Endothelial cell (in vitro differentiated cells): ENCODE measurements at places on chromosomes 6 and 20.

DNA sequence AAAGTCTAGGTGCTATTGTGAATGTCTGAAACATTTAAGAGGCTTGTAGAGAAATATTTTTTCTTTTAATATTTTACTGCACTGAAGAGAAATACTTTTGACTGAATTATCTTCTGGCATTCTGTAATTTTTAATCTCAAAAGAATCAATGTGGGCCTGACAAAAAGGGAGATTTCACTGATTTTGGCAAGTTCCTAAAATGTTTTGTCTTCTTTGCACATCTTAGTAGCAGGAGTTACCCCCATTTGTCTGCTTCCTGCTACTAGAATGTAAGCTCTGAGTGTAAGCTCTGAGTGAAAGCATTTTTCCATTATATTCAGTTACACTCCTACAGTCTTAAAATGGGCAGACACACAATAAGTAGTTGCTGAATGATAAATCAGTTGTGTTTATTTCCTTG lies 31.1 kb downstream of the HDAC2 start:
- DNase-seq, result no peak

DNA sequence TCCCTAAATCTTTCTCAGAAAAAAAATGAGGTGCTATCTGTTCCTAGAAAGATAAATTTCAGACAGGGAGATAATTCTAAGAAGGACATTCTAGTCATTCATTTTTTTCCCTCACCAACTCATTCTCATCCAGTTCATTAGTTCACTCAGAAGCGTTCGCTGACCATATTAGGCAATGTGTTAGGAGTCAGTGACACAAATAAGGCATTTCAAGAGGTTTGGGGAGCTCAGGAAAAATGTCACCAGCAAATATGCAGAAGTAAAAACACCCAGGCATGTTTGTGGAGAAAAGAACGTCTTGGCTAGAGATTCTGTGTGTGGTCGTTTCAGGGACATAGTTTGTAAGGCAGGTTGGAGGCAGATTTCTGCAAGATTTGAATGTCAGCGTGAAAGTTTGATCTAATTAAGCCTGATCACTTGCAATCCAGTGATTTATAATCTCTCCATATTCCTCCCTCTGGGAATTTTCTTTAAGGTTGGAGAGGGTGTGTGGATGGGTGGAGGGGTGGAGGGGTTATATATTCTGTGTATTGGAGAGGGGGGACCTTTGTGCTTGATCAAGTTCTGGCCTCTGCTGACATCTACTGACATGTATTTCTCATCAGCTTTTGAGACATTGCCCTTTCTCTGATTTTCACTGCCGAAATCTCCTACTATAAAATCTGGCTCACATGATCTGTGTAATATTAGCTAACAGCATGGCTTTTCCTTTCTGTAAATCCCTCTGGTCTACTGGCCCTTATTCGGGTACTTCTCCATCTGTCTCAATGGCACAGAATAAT lies 3.6 kb downstream of the MYCT1 start:
- DNase-seq, result no peak

- no peak for DNase-seq
Measured at GRCh38 chr20:47506850-47507249, 5.2 kb downstream of the NCOA3 start.

- no peak for DNase-seq
Measured at GRCh38 chr20:50240092-50240491, 49.5 kb downstream of the CEBPB start.

- no peak for DNase-seq
Measured at GRCh38 chr6:118770112-118770788, 118.9 kb upstream of the CEP85L start.

DNA sequence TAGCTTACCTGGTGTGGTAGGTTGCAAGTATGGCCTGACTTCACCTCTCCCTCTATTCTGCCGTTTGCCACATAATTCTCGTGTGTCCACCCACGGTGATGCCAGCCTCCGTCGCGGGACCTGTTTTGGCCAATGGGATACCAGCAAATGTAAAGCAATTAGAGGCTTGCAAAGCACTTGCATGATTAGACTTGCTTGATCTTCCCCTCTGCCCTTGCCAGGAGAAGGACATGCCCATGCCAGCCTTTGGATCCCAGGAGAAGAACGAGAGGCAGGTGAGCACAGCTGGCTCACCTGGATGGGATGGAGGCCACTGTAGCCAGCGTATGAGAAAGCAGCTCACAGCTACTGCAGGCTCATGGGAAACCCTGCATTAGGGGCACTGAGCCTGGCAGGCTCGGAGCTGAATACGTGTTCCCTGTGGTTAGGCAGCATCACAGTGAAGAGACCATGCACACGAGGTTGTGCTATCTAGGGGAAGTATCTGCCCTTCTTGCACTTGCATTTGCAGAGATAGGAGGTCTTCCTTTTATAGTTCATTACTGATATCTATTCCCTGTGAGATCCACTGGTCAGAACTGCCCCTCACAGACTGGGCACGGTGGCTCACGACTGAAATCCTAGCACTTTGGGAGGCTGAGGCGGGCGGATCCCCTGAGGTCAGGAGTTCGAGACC lies 62.4 kb downstream of the TMEM242 start:
- no peak for DNase-seq

GRCh38 chr6:165571721-165572132 lies 91.3 kb downstream of the PDE10A start:
- DNase-seq, result no peak

- no peak for DNase-seq
Measured at GRCh38 chr6:89589297-89590025, 49.1 kb downstream of the LYRM2 start.

- DNase-seq, result no peak
Measured at GRCh38 chr20:11378252-11378651, 539.4 kb upstream of the BTBD3 start.

DNA sequence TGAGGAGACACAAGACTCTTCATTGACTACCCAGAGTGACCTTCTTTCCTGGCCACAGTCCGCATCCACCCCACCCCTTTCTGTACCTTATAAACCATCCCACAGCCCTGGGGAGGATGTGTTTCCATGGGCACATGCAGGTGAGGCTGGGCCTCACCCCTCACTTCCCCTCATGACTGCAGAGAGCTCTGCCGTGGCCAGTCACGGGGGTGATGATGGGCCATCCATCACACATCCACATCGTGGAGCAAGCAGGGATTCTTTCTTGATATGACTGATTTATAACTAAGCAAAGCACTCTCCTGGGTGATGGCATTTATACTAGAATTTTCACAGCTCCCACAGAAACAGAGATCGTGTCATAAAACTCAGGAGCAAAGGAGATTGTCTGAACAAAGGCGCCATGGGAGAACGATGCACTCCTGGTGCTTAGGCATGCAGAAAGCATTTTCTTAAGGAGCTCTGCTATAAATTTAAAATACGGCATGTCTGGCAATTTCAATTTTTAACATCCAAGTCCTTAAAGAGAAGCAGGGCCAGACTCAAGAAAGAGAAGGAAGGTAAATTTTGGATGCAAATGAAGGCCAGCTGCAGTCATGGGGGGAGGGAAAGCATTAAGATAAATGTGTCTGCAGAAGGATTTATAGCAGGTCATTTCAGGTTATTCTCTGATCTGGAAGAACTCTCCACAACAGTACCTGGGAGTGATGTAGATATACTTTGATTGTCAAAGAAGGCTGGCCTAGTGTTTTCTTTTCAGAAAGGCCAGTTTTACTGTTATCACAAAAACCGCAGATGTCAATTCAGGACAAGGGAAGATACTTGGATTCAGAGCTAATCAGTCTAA lies 777.0 kb downstream of the C6orf118 start:
- no peak for DNase-seq

- no peak for DNase-seq
Measured at GRCh38 chr20:62896526-62896925, 29.8 kb downstream of the DIDO1 start.

DNA sequence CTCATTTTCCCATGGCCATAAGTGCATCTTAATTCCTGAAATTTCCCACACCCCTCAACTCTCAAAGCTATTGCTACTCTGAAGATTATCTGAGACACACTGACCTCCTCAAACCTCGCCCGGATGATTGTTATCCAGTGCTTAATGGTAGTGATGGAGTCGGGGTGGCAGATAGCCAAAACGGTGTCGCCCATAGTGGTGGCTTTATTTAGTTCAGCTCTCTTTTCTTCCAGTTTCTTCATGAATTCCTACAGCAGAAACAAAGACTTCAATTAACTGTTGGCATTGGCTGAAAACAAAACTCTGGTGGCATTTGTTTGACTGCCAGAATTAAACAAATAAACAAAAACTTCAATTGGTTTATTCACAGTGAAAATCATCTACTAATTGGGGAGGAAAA lies 165.4 kb downstream of the DST start:
- no peak for DNase-seq

DNA sequence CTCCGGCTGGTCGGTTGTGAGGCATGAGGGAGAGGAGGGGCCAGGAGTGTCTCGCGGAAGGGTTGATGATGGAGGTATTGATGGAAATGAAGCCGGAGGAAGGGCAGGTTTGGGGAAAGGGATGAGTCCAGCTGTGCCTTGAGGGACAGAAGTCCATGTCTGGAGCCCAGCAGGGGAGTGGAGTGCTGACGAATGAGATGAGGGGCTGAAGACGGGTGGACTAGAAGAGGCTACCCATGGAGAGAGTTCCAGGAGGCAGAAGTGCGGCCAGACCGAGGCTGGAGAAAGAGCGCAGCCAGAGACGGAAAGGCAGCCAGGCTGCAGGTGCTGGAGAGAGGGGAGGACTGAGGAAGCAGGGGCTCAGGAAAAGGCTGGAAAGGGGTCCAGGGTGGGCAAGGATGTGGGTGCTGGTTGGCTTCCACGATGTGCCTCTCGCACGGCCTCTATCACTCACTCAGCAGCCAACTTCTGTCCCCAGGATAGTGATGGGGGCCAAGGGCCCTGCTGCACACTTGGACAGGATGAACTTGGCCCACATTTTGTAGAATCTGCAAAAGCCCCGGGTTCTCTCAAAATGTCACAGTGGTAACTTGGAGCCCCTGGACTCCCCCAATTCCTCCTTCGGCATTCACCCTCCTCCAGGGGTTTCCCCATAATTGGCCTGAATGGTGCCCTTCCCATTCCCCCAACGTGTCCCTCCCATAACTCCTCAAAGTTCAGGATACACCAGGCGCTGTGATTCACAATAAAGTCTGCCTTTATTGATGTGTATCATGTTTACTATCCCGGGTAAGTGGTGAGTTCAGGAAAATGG lies 627 bp upstream of the EIF6 start:
- DNase-seq, result no peak

DNA sequence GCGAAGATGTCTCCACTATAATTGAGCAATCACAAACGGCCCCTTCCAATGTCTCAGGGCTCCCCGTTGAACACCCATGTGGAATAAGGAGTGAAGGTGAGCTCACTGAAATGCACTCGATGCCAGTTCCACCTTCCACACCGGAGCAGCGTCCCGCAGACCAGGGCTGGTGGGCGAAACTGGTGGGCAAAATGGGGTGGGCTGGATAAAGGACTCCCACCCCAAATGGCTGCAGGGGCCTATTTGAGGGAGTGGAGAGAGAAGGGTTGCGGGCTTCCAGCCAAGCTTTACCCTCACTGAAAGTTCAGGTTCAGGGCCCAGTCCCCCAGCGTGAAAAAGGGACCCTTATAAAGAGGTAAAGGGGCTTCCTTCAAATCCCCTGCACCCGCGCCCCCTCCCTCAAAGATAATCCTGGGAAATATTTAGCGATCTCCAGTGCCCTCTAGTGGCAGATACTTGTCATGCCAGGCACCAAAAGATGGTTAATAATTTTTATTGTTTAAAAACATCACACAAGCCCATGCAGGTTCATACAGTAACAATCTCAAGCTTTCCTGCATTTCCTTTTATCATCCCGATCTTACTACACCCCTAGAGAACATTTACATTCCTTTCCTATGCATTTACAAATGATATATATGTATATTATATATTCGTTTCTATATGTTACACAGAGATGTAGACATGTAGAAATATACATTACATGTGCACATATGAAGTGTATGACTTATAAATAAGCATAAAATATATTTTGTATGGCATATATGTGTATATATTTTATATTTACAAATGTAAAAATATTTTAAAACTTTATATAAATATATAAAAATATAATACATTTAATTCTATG lies 58.2 kb upstream of the NKX2-2 start:
- DNase-seq, result no peak

DNA sequence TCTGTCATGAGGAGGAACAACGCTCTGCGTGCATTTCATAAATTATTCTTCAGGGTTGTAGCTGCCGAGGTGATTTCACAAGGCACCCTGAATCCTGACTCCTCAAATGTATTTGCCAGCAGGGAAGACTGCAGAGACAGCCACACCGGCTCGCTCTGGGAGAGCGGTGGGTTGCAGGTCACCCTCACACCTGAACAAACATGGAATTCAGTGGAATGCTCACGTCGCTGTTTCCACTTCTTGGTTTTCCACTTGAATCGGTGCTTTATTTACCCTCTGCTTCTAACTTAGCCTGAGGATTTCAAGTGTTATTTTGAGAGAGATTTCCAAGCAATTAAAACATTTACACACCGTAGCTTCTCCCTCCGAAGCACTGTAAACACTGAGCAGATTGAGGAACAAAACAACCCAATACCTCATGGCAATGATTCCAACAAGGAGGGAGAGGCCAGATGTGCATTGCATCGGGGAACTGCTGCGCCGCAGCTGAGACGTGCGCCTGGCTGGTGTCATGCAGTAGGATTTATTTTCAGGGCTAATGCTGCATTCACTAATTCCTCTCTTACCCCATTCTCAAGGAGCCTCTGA lies 59.5 kb upstream of the GGTLC1 start:
- DNase-seq, result no peak

DNA sequence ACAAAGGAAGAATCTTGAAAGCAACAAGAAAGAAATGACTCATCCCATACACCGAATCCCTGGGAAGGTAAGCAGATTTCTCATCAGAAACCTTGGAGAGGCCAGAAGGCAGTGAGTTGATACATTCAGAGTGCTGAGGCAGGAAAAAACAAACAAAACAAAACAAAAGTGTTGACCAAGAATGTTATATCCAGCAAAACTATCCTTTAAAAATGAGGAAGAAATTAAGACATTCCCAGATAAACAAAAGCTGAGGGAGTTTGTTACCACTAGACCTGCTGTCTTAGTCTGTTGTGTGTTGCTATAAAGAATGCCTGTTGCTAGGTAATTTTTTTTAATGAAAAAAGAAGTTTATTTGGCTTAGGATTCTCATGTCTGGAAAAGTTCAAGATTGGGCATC lies 33.7 kb upstream of the PPP1R3G start:
- DNase-seq, result no peak

DNA sequence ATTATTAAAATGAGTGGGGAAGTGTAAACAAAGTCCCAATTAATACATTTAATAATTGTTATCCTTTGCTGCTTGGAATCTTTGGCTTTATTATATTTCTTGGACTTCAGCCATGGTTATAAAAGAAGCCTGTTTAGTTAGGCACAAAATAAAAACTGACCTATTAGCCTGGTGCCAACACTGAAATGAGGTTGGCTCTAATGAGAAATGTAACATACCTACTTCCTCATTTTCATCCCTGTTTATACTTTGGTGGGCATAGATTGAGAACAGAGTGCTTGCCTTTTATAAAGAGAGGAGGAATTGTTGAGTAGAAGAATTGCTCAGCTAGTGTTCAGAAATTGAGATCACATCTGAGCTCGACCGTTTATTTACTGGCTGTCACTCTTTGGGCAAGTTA lies 471.3 kb downstream of the UTRN start:
- DNase-seq, result no peak

- DNase-seq, result no peak
Measured at GRCh38 chr6:89505847-89506246, 72.9 kb downstream of the ANKRD6 start.
